Stimulated activated CD8-positive, alpha-beta memory T cell treated with anti-CD3 and anti-CD28 coated beads, Interleukin-4, amount 100 ng/mL, for 4 hours (primary cell): ENCODE measurements at places on chromosomes 6 and 20.

DNA sequence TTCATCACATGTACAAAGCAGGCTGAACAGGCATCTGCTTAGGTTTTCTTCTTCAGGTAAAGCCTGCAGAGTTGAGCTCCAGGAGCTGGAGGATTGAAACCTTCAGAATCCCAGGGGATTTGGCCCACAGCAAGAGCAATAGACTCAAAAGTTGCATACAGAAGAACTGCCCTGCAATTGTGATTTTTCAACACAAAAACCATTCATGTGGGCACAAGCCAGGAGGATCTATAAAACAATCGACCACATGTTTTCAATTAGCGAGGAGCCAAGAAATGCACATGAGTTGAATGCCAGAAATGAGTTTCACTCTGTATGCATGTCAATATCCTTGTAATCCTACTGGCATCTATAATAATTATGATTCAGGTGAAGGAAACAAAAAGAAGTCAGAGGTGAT lies 576.4 kb downstream of the HDGFL1 start:
- DNase-seq: no peak

- no peak for DNase-seq
Observed at GRCh38 chr20:45095805-45096238, 5.1 kb downstream of the KCNS1 start.

DNA sequence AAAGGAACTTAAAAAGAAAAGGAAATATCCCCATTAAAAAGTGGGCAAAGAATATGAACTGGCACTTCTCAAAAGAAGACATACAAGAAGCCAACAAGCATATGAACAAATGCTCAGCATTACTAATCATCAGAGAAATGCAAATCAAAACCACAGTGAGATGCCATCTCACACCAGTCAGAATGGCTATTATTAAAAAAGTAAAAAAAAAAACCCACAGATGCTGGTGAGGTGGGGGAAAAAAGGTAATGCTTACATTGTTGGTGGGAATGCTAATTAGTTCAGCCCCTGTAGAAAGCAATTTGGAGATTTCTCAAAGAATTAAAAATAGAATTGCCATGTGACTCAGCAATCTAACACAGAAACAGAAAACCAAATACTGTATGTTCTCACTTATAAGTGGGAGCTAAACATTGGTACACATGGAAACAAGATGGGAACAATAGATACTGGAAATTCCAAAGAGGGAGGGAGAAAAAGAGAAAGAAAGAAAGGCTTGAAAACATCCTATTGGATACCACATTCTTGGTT lies 437.1 kb downstream of the GRIK2 start:
- no peak for DNase-seq

GRCh38 chr6:30985490-30985889 lies 2.0 kb downstream of the MUC21 start:
- no peak for DNase-seq
